ENCODE measurements at places on chromosomes 13 and 19.

- DNase-seq, result no peak
These were observed 69.1 kb downstream of the MTUS2 start for GRCh38 chr13:28889086-28889732.

DNA sequence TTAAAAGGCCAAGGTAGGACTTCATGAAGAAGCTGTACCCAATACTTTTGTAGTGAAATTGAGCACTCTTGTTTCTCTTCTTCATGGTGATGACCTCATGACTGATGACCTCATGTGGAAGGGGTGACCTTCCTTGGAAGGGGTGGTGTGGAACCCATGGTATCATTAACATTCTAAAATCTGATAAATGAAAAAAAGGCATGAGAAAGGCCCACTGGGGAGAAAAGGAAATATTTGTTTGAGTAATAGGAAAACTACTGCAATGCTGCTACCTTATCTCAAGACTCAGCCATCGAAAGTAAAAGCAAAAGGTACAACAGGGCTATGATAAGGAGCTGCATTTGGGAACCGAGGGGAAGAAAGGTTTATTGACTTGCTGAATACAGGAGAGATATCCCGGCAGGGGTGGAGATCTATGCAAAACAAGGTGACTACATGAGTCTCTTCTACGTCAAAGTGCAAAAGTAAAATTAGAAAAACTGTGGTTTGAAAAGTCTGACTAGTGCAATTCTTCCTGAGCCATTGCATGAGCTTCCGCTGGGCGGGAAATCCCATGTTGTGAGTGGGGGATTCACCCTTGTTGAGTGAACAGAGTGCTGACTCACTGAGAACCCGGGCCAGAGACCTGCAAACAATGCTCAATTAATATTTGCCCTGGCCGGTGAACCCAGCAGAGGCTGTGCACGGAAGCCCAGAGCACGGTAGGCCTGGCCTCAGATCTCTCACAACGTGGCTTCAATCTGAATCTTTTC lies 138.9 kb upstream of the RFC3 start:
- peak; percentile 52 for DNase-seq

DNA sequence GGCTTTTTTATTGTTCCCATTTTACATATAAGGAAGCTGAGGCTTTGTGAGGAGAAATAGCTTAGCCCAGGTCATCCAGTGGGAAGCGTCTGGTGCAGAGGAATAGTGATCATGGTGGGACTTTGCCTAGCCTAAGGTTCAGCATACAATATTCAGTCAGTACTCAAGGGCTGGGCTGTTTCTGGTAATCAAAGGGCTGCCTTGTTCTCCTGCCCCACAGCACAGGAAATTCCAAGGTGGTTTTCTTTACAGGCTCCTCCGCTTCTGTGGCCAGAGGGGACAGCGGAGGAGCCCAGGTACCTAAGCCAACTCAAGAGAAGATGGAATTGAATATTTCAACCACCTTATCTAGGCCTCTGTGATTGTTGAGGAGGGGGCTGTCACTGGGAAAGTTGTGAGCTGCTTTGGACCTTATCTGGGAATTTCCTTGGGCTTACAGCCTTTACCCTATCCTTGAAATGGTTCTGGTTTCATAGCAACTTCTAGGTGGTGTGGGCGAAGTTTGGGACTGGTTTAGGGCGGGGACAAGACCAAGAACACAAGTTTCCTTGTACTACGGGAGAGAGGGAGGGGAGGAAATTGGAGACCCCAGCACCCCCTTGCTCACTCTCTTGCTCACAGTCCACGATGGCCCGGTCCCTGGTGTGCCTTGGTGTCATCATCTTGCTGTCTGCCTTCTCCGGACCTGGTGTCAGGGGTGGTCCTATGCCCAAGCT lies at the start of gene MIA:
Gene MIA, plus strand, starts transcription at position 606 of the 716 bp plus-strand sequence. Its CDS starts 22 bp downstream, at position 628.
- no peak for DNase-seq

GRCh38 chr19:13260883-13261653 lies 110.9 kb downstream of the IER2 start:
- DNase-seq, result no peak

- no peak for DNase-seq
These were observed 123.1 kb upstream of the HTR2A start for GRCh38 chr13:47019977-47020376.

GRCh38 chr13:42071672-42072419 lies 23.4 kb downstream of the DGKH start:
- no peak for DNase-seq

DNA sequence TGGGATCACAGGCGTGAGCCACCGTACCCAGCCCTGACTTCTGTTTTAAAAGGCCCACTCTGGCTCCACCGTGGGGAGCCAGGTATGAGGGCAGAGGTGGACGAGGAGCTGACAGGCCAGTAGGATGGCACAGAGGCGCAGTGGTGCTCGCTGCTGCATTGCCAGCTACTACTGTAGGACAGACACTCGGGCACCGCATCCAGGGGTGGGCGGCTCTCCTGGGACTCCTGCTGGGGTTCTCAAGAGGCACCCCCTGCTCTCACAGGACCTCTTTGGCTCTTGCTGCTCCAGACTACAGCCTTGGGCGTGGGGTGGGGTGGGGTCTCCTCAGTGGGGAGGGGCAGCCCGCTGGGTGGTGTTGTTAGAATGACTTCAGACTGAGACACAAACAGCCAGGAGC lies 53.4 kb downstream of the LATS2 start:
- DNase-seq, result no peak

GRCh38 chr19:14779151-14779550 lies 791 bp upstream of the ADGRE2 start:
- DNase-seq, result no peak

GRCh38 chr13:76758257-76758656 lies 127.9 kb downstream of the KCTD12 start:
- DNase-seq, result no peak

GRCh38 chr13:39306639-39307589 lies 268.7 kb downstream of the NHLRC3 start:
- DNase-seq, result no peak

- no peak for DNase-seq
These were observed 203.1 kb downstream of the RGCC start for GRCh38 chr13:41660411-41660810.

DNA sequence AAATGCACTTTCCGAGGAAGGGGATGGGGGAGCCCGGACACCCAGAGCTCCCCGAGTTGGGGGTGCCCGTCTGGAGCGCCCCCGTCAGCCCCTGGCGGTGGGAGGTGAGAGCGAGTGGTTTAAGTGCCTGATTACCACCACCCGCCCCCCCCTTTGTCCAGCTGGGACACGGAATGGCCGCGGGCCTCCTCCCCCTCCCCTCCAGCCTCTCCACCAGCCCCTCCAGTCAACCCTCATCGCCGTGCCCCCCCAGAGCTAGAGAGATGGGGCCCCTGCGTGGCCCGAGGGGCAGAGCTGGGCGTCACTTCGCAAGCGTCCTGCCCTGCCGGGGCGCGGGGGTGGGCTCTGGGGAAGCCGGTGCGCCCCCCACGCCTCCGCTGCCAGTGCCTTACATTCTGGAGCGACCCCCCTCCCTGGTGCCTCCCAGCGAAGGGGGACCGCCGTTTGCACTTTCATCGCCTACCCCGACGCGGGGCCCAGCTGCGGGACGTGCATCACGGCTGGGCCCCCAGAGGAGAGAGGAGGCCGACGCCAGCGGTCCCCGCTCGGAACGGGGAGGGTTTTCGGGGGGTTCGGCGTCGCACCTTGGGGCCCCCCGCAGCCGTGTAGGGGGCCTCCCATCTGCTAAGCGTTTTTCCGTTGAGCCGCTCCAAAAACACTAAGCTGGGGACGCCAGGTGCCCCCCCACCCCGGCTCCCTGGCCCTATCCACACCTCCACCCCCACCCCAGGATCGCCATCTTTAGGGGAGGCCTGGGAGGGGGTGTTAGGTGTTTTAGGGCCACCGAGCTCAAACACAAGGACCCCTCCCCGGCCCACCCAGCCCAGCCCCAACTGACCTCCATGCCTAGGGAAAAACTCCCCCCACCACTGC lies 16.4 kb downstream of the SMIM24 start:
- no peak for DNase-seq

DNA sequence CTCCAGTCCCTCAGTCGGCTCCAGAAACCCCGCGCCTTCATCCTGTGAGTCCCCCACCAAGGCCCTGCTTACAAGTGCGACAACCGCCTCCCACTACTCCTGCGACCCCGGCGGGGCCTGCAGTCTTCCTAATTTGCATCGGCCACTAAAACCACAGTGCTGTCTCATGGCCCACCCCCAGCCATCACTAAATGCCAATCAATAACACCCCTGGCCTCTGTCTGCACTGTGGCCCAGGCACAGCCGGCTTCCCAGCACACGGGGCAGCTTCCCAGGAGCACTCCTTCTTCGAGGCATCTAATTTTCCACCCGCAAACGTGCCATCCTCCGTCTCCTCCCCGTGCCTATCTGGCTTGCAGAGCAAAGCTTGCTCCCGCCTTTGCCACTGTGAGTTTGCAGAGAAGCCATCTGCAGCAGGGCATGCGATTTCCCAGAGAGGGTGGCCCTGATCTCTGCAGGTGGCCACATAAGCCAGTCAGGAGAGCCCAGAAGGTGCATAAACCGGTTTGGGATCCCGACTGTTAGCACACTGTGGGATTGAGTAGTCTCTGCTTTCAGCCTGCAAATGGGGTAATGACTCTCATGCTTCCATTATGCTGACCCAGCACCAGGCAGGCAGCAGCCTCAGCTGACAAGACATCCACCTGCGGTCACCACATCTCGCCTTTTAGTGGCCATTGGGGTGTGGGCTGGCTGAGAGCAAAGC lies 34.0 kb upstream of the USE1 start:
- DNase-seq, result no peak

- DNase-seq, result no peak
These were observed 226.5 kb downstream of the FOXO1 start for GRCh38 chr13:40439928-40440327.

DNA sequence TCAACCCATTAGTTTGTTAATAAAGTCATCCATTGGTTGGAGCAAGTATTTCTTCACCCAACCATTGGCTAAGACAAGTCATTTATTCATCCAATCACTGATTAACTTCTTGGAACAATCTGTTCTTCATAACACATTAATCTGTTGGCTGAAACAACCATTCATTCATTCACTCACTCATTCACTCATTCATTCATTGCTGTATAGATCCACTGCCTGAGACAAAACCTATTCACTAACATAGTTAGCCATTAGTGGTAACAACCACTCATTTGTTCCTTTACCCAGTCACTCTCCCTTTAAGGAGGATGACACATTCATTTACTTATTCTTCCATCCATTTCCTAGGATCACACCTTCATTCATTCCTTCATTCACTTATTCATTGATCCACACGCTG lies 15.2 kb downstream of the EML2 start:
- no peak for DNase-seq

GRCh38 chr13:114111577-114111976 lies 20.8 kb downstream of the RASA3 start:
- DNase-seq, result no peak

DNA sequence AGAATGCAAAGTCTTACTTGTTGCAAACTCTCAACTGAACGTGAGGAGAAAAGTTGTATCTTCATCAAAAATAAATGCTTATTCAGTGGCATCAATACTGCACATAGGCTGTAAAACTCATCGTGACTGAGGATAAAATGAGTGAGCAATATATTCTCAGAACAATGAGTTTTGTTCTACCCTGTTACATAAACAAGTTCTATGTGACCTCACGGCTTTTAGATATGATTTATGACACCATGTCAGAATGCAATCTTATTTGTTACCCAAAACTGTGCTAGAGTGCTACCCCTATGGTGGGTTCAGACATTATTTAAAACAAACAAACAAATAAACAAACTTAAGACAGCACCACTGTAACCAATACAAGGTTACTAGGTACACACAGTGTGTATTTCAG lies 55.4 kb downstream of the FOXO1 start:
- no peak for DNase-seq

DNA sequence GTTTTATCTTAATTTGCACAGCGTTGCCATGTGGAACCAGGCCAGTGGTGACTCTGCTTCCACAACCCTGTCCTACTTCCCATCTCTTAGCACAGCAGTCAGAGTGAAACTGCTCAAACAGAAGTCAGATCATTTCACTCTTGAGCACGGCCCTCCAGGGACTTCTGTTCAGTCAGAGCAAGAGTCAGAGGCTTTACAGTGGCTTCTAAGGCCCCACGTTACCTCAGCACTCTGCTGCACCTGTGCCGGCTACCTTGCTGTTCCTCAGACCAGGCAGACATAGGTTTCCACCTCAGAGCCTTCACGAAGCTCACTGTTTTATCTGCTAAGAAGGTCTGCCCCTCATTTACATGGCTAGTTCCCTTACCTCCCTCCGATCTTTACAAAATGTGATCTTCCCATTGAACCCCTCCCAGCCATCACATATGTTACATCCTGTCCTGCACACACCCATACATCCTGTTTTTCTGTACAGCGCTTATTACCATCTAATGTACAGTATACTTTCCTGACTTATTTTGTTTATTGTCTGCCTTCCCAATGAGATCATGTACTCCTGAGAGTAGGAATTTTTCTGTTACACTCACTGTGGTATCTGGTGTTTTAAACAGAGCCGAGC lies 41.6 kb downstream of the TM9SF2 start:
- DNase-seq, result no peak

DNA sequence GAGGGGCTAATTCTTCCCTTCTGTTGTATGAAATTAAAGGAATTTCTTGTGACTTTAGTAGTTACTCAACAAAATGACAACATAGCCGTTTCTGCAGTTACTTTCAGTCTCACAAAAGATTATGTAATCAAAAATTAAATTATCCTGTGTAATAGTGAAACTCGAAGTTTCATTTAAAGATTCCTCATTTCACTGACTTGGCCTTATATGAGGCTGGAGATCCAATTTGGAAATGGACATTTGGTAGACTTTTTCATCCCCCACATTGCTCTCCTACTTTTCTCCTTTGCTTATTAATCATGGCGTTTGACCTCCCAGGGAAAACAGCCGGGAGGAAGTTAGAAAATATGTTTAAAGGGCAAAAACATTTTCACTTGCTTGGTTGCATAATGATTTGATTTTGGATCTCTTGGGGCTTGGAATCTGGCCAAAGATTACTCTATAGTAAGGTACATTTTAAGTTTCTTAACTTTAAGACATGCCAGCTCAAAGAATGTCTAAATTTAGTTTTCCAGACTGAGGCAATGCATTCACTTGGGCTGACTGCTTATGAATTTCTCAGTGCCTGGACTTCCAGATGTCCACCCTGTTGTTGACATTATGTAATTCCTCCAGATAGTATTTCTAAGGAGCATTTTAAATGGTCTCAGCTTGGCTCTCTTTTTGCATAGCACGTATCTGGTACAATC lies 1364.9 kb upstream of the MIR17HG start:
- no peak for DNase-seq

DNA sequence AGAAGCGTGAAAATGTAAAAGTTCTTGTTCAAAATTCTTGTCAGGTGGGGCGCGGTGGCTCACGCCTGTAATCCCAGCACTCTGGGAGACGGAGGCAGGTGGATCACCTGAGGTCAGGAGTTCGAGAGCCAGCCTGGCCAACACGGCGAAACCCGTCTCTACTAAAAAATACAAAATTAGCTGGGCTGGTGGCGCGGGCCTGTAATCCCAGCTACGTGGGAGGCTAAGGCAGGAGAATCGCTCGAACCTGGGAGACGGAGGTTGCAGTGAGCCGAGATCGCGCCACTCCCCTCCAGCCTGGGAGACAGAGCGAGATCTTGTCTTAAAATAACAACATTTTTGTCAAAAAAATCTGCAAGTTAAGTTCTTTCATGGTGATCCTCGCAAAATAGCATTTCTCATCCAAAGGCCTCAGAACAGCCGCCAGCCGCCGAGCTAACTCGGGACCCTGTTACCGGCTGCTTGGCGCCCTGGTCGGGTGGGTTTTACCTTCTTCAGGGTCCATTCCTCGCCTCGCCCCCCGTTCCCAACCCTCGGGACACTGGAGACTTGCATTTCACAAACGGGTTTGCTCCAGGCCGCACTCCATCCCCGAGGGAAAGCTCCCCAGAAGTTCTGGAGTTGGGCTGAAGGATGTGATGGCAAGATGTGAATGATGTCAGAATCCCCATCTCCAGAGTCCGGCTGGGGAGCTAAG lies 1.6 kb downstream of the LATS2 start:
- DNase-seq, result no peak

GRCh38 chr13:78468621-78469020 lies 134.7 kb downstream of the POU4F1 start:
- DNase-seq, result no peak
